NCI-H2171 treated with DMSO at 0.1 percent for 48 hours (cell line): ENCODE measurements at places on chromosomes 12 and 14.

DNA sequence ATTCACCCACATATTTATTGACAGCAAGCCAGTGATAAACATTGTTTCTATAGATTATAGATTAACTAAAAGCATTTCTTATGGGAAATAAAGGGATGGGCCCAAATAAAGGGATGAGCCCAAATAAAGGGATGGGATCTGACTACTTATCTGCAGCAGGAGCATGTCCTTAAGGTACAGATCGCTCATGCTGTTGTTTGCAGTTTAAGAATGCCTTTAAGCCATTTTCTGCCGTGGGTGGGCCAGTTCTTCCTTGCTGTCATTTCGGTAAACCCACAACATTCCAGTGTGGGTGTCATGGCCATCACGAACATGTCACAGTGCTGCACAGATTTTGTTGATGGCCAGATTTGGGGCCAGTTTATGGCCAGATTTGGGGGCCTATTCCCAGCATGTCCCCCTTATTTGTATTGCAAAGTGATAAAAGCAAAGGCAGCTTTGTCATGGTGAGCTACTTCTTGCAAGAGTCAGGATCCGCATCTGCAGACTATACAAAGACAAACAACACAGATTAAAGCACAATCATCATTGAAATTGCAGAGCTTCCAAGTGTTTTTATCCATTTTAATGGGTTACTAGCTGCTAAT is 700.7 kb downstream of the LRFN5 start:
- no peak for DNase-seq

DNA sequence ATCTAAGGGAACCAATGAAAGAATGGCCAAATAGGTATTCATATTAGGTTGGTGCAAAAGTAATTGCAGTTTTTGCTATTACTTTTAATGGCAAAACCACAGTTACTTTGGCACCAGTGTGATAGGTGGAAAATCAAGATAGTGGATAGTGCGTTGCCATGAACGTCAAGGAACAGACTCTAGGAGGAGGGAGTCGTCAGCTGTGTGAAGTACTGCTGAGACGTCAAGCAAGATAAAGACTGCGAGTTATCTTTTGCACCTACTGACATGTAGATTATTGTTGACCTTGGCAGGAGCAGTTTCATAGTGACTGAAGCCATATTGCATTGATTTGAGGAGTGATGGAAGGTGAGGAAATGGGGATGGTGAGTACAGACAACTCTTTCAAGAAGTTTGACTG is 8.3 kb downstream of the YLPM1 start:
- DNase-seq: no peak

DNA sequence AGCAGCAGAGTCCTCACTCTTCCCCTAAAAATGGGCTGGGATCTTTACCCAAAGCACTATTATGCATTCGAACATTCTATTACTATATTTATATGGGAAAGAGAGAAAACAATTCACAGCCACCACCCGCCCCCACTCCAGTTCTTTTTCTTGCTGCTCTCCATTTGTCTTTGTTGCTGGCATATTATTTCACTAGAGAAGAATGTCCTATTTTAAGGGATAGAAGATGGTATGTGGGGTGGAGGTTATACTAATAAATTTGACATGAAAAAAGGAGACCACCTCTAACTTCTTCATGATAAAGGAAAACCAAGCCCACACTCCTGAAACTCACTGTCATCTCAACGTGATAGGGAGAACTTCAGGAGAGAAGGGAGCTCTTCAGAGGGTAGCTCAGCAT is 28.5 kb upstream of the NTF3 start:
- no peak for DNase-seq

- no peak for DNase-seq
Measured at GRCh38 chr12:119060847-119061796, 79.8 kb downstream of the SRRM4 start.

GRCh38 chr14:35068238-35069012 is 22.4 kb downstream of the FAM177A1 start:
- DNase-seq: no peak

GRCh38 chr12:132710043-132710404 is 618 bp upstream of the PGAM5 start:
- no peak for DNase-seq
